Activated T-helper 1 cell treated with anti-CD3 and anti-CD28 coated beads, Interleukin-2, amount 50 U/mL, for 16 hours (primary cell): ENCODE measurements at places on chromosomes 2 and 18.

DNA sequence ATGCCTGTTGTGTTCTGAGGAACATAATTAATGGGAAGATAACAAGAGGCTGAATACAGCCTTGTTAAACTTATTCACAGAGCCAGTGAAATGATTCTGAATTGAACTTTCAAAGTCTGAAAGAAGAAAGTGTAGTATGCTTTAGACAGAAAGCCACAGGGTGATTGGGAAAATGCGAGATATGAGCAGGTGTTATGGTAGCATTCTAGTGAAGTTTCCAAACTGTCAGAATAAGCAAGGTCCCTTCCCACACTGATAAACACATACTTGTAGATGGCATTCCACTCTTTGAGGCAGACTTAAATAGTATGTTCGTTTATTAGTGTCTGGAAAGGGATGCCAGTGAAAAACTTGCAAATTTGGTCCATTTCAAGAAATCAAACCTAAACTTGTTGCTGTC is 70.5 kb upstream of the ITPRID2 start:
- no peak for DNase-seq

GRCh38 chr2:232568161-232568560 is 17.7 kb downstream of the EIF4E2 start:
- DNase-seq: no peak

GRCh38 chr2:33086400-33087015 is 139.8 kb downstream of the LTBP1 start:
- no peak for DNase-seq

DNA sequence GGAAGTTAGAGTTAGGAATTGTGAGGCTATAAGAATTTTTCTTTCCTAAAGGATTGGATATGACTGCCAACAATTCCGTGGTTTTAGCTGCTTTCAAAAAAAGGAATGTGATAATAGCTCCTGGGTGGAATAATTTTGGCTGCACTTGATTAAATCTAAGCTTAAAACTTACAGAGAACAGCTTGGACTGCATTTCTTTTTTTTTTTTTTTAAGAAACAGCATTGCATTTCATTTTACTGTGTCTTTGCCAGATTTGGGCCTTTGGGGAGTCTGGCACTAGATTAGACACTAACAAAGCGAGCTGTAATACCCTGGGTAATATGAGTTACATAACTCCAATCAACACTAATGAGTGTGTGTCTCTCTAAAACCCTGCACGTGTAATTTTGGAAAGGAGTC is 37.8 kb upstream of the ZNF397 start:
- DNase-seq: no peak

DNA sequence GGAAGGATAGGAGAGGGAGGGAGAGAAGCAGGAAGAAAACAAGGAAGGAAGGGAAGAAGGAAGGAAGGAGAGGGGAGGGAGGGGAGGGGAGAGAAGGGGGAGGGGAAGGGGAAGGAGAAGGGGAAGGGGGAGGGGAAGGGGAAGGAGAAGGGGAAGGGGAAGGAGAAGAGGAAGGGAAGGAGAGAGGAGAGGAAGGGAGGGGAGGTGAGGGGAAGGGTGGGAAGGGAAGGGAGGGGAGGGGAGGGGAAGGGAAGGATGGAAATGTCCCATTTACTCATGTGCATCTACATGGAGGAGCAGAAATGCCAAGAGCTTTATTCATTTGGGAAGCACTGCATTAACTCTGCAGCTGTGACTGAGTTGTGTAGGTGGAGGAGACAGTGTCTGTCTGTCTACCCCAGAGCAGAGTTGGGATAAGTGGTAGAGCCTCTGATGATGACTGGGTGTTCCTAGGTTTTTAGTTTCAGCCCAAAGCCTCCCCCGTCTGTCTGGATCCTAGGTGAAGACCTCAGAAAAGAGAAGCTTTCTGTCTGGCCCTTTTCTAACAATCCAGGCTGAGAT is 131.3 kb downstream of the COL6A3 start:
- no peak for DNase-seq

DNA sequence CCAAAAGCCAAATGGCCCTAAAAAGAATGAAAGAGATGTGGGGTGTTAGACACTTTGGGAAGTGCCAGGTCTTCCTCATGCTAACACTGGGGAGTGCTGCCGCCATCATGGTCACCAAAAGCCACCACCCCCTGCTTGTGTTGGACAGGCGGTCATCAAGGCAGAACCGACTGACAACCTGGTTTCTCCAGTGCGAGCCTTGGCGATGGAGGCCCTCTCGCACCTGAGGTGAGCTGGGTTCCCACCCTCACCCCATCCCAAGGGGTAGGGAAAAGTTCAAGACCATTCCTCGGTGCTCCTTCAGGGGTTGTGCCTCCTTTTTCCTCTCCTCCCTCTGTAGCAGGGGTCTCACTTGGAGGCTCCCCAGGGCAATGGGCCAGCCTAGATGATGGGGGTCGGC is 33.6 kb downstream of the MROH2A start:
- DNase-seq: no peak

DNA sequence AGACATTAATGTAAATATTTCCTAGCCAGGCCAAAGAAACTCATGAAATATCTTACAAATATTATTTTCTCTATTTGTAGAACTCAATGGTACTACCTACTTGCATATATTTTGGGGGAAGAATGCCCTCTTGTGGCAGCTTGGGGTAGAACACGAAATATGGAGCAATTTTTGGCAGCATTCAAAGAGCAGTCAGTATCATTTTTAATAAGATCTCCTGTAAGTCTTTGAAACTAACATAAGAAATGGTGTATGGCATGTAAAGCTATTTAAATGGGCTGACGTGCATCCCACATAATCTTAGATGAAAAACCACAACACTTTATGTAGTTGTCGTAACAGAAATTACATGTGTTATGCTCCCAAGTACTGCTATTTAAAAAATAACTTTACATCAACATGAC is 62.3 kb upstream of the CCDC195 start:
- no peak for DNase-seq
